ENCODE measurements at places on chromosomes 16 and 17.

DNA sequence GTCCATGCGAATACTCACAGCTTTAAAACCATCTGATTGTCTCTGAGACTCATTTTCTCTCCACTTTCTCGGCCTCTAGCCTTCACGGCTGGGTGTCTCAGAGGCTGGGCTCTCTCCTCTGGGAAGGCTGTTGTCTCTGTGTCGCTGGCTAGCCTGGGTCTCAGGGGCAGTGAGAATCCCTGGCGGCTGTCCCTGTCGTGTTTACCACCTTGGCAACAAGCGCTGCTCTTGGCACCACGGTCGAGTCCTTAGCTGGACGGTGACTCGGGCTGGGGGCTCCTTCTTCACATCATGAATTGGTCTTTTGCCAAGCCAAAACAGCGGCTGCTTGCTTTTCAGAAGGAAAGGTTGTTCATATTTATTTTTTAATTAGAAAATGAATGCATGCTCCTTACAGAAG, 81.1 kb downstream of the MSI2 start:
- no peak for DNase-seq

- DNase-seq: no peak
These were observed 378.6 kb downstream of the UTP18 start for GRCh38 chr17:51638971-51639370.

DNA sequence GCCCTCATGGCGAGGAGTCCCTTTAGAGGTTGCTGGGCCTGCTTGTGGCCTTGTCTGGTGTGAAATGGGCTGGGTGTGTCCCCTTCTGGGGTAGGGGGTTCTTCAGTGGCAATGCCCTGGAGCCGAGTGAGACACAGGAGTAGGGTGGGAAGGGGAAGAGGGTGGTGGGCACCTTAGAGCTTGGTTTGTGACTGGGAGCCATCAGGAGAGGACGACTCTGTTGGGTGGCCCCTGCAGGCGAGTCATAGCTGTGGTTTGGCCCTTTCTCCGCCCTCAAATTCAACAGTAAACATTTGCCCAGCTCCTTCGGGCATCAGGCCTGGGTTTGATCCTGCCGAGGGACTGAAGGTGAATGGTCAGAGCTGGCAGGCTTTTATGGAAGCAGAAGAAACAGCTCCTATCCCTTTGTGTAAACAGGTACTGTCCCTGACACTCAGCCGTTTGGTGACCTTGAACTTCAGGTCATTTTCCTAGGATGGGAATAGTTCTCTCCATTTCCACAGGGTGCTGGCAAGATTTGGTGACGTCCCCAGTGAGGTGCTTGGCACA, 2.9 kb downstream of the E4F1 start:
- no peak for DNase-seq

- peak; percentile 18 for DNase-seq
These were observed 147.8 kb downstream of the MSI2 start for GRCh38 chr17:57404073-57404472.

- DNase-seq: peak; percentile 62
These were observed 40.3 kb downstream of the CYB561 start for GRCh38 chr17:63405741-63406261.

- DNase-seq: peak; percentile 51
These were observed 33.3 kb downstream of the PLCD3 start for GRCh38 chr17:45098869-45099616.

DNA sequence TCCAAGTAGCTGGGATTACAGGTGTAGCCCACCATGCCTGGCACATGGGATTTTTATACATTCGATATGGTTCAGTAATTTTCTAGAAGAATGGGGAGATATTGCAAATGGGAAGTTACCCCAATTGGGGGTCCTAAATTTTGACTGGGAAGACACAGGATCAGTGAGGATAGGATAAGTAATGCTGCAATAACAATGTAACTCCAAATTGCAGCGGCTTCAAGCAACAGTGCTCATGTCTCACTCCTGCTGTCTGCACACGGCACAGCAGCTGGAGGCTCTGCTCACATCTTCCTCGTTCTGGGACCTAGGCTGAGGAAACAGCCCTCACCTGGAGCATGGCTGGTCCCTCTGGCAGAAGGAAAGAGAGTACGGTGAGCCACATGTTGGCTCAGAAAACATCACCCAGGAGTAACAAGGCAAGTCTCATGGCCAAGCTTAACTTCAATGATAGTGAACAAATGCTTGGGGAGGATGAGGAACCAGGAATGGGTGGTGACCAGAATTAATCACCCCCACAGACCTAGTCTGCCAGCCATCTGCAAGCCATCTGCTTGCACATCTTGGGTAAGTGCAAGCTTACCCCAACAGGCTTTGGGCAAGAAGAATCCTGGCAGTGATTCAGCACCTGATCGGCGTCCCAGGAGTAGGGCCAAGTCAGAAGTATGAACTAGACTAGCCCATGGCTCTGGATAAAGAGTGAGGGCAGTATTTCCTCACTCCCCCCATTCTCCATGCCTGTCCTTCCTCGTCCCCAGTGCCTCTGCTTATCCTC, 229.2 kb downstream of the COPRS start:
- DNase-seq: no peak
